ENCODE measurements at places on chromosomes 11 and 22.

DNA sequence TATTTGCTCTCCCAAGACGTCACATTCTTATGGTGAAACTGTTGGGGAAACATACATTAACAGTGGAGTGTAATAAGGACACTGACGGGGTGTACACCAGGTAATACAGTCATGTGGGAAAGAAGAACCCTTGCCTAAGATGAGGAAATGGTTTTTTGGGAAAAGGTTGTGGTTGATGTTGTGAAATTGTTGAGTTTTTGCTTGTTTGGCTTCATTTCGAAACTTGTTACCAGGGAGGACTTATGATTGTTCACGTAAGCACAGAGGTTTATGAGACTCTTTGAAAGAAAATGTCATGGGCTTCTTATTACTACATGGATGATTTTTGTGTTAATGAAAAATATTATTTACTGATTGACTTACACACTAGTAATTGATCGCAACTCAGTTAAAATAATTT lies 16.8 kb downstream of the ANO3 start:
- DNase-seq = no peak

DNA sequence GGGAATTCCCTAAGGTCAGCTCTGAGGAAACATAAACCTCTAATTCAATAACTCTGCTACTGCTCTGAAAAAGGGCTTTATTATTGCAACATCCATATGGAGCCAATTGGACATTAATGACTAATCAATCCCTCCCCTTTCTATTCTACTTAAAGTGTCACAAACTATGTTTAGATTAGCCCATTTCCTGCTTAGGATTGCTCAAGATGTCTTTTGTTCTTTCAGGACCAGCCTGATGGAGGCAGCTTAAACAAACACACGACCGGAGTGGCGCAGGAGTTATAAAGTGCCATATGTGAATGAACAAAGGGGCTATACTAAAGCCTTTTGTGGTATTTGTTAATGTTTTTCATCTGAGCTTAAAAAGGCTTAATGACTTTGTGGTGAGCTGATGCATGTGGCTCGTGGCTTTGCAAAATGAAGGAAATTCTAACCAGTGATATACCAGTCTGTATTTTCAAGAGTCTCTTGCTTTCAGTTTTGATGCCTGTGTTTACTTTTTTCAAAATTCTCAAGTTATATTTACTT lies 354.4 kb downstream of the SOX6 start:
- DNase-seq = no peak

DNA sequence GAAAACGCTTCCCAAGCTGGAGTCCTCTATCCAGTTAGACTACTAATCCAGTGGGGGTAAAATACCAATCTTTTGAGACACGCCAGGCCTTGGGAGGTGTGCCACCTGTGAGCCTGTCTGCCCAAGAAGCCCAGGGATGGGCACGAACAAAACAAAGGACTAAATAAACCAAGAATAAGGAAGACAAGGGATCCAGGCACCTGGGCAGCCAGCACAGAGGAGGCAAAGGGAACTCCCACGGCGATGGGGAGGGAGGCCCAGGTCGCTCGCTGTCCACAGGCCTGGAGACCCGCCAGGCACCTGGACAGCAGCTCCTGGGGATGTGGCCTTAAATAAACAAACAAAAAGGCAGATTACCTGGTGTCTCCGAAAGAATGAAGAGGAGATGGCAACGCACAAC lies 31.4 kb downstream of the LRFN4 start:
- no peak for DNase-seq

- DNase-seq = no peak
These were observed 84.9 kb downstream of the TRPC6 start for GRCh38 chr11:101498891-101499290.

DNA sequence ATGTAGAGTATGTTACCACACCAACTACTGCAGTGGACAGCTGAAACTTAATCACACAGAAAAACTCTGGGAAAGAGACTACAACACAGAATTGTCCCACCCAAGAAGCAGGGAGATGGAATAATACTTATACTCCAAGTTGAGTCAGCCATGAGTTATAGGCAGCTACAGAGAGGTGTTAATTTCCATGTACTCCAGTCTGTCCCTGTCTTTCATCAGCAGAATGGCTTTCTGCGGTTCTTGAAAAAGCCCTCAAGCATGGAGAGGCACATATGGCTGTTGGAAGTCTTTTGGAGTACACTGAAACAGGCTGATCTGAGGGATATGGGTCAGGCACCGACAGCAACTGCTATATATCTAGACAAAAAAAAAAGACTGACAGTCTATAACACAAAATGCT lies 219.5 kb downstream of the DLG2 start:
- no peak for DNase-seq

DNA sequence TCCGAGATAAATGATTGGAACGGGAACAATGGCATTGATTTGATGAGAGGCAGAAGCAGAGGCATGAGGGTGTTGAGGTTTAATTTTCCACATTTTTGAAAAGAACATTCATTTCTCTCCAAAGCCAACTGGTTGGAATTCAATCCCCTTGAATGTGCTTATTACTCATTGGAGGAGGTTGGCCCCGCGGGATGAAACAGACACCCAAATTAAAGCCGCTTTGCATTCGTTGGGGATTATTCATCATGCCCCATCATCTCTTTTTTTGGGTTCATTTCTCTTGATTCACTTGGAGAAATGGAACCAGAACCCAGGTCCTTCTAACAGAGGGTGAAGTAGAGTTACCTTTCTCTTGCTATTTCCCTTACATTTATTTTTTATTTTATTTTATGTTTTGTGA lies 47.6 kb upstream of the PARVG start:
- DNase-seq = no peak

All from T-cell (primary cell).